T1000 (cell line): ENCODE measurements at places on chromosomes 16 and 17.

DNA sequence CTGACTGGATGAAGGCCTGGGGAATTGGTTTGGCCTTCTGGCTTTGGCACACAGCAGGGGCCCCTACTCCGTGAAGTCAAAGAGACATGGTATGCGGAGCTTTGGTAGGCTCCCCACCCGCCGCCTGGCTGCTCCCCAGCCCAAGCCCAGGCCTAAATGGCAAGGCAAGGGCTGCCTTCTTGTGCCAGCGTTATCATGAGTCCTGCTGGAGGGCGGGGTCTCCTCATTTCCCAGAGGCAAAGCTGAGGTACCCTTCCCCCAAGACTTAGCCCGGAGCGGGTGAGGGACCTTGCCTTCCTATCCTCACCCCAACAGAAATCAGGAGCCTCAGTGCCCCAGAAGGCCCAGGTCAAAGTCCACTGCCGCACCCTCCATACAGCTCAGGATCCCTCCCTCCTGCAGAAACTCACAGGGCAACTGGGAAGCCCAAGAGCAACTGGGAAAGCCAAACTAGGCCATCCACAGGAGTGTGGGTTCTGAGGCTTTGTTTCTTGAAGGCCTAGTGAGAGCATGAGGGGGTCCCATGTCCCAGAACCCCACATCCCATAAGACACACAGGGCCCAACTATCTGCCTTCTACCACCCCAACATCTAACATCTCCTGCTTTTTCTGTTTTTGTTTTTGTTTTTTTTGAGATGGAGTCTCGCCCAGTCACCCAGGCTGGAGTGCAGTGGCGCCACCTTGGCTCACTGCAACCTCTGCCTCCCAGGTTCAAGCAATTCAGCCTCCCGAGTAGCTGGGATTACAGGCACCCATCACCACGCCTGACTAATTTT, 9.3 kb downstream of the PGAP3 start:
- DNase-seq: no peak

- DNase-seq: no peak
Observed at GRCh38 chr17:42647778-42648177, 11.3 kb upstream of the TUBG2 start.

GRCh38 chr16:81410643-81411293, 33.8 kb upstream of the CMIP start:
- no peak for DNase-seq

DNA sequence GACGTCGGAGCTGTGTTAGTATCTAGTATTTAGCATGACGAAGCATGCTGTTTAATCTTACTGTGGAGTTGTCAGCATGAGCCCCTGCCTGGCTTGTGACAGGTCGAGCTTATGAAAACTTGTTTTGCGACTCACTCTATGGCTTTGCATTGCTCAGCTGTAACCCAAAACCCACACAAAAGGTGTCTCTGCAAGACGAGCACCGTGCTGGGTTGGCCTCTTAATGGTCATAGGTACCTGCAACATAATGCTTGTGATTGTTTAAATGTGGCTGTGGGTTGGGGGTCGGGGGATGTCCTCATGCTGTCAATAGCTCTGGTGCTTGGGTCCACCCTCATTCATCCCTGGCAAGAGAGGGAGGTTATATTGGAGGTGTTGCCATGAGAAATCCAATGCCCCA, 5.4 kb downstream of the NTN1 start:
- no peak for DNase-seq

- DNase-seq: no peak
Observed at GRCh38 chr17:1946021-1946932, 78.9 kb downstream of the RTN4RL1 start.

- DNase-seq: no peak
Observed at GRCh38 chr16:71410146-71410545, 31.7 kb downstream of the TLE7 start.

GRCh38 chr17:22512997-22513538, 820.7 kb downstream of the KCNJ18 start:
- DNase-seq: no peak

GRCh38 chr16:759110-759910, 1.2 kb upstream of the MSLN start:
- DNase-seq: no peak

DNA sequence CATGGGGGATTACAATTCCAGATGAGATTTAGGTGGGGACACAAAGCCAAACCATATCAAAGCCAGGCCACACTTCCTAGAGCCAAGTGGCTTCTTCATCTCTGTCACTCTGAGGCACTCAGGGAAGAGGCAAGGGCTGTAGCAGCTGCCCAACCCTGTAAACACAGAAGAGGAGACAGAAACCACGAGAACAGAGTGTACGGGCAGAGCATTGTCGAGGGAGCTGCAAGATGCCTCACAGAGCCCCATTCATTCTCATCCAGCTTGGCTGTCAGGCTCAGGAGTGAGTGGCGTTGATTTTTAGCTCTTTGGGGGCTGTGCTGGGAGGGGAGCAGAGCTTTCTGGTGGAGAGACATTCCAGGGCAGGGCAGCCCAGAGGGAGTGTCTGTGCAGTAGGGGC, 117.2 kb upstream of the SALL1 start:
- no peak for DNase-seq

GRCh38 chr16:86982912-86983311, 334.3 kb downstream of the C16orf95 start:
- no peak for DNase-seq

- DNase-seq: no peak
Observed at GRCh38 chr16:89122322-89122851, 28.7 kb downstream of the ACSF3 start.

- DNase-seq: no peak
Observed at GRCh38 chr16:48334325-48334724, 50.9 kb downstream of the SIAH1 start.

- DNase-seq: peak; percentile 65
Observed at GRCh38 chr17:47837401-47838039, 3.6 kb downstream of the SCRN2 start.

GRCh38 chr17:80743181-80743771, 198.6 kb downstream of the RPTOR start:
- DNase-seq: no peak

DNA sequence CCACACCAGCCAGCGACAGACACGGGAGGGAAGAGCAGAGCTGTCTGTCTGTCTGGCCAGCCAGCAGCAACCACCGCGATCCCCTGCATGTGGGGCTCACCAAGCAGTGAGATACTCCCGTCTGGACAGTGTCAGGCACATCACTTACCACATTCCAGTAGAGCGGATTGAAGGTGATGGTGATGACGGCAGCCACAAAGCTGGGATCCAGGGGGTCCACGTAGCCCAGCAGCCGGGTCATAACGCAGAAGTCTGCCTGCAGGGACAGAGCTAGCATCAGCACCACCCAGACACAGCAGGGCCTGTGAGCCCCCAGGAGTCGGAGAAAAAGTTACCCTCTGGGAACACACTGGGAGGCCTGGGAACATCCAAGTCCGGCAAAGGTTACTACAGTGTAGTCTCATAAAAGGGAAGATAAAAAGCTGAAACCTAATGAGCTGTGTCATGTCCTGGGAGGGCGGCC, 14.7 kb downstream of the PEMT start:
- DNase-seq: no peak

GRCh38 chr16:72404299-72404698, 232.3 kb upstream of the PMFBP1 start:
- no peak for DNase-seq

- no peak for DNase-seq
Observed at GRCh38 chr17:83192161-83192788, 112.9 kb downstream of the METRNL start.

DNA sequence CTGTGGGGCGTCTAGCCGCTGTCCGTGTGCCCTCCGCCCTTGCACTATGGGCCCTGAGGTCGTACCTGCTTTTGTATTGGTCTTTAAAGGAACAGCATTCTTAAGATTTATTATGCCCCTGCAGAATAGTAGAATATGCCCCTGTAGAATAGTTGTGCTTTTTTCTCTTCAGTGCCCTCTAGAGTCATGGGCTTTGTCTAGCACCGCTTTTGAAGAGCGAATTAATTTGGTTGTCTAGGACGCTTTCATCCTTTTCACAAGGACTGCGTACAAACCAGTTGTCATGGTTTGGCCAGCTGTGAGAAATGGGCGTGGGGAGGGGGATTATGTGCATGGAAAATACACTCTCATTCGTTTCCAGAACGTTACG, 621 bp downstream of the CEP95 start:
- no peak for DNase-seq

GRCh38 chr17:78629436-78629995, 52.3 kb upstream of the DNAH17 start:
- DNase-seq: no peak

DNA sequence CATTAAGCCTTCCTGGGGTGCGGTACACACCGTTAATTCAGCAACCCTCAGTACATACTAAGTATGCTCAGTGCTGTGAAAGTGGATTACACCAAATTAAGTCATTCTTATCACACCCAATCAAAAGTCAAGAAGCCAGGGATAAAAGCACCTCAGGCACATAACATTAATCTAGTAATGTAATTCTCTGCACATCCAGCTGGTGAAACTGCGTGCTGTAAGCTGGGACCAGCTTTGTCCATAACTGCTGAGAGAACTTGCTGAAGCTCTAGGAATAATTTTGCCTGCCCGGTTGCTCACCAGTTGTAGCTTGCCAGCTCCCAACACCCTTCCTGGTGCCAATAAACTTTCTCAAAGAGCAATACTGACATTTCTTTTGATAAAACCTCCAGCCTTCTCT, 44.9 kb downstream of the SLC47A1 start:
- no peak for DNase-seq

DNA sequence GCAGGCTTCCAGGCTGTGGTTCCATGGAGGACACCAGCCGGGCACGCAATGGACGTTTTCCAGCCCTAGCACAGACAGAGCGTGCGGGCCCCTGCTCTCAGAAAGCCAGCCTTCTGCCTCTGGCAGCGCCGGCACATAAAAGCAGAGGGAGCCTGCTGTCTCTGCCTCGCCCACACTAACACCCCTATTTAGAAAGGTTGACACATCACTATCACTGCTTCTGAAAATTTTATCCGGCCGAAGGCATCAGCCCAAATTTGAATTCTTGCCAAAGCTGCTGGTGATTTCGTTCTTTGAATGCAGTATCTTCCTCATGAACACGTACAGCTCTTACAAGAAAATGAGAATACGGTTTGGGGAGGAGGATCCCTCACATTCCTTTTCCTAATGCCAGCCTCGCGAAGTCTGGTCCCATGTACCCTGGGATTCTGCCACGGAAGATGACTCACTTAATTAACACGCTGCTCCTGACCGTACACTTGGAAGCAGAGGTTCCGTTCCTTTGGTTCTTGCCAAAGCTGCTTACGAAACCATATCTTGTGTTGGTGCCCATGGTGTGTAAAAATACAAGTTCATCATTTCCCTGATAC, 1.3 kb upstream of the RAB11FIP3 start:
- DNase-seq: peak; percentile 76

DNA sequence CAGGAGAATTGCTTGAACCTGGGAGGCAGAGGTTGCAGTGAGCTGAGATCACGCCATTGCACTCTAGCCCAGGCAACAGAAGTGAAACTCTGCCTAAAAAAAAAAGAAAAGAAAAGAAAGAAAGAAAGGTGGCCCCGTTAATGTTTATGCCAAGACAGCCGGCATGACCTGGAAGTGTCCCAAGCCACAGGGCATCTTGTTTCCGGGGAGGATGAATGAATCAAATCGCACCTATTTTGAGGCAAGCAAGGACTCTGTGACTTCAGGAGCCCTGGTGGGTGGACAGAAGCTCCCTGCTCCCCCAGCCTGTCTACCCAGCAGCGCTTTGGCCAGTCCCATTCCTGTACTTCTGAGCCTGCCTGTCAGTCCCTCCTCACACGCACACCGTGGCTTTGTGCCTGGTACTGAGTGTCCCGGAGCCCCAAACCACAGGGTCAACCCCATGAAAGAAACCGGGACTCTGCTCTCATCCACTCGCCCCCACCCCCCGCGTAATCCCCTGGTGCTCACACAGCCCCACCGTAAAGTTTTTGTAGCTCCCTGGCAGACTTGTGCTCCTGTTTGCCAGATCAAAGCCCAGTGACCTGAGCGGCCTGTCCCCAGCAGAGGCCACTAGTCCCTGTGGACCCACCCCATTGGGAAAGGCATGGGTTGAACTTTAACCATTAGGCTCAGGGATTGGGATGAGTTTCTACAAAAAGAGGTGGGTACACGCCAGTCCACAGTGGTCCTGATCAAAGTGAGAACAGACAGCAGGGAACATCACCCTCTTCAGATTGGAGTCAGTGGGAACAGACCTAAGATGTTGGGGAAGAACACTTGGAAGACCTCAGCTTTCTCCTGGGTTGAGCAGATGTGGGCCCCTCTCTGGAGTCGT, 19.3 kb downstream of the CD2BP2 start:
- DNase-seq: peak; percentile 63

GRCh38 chr16:77406680-77407079, 28.2 kb downstream of the ADAMTS18 start:
- no peak for DNase-seq

DNA sequence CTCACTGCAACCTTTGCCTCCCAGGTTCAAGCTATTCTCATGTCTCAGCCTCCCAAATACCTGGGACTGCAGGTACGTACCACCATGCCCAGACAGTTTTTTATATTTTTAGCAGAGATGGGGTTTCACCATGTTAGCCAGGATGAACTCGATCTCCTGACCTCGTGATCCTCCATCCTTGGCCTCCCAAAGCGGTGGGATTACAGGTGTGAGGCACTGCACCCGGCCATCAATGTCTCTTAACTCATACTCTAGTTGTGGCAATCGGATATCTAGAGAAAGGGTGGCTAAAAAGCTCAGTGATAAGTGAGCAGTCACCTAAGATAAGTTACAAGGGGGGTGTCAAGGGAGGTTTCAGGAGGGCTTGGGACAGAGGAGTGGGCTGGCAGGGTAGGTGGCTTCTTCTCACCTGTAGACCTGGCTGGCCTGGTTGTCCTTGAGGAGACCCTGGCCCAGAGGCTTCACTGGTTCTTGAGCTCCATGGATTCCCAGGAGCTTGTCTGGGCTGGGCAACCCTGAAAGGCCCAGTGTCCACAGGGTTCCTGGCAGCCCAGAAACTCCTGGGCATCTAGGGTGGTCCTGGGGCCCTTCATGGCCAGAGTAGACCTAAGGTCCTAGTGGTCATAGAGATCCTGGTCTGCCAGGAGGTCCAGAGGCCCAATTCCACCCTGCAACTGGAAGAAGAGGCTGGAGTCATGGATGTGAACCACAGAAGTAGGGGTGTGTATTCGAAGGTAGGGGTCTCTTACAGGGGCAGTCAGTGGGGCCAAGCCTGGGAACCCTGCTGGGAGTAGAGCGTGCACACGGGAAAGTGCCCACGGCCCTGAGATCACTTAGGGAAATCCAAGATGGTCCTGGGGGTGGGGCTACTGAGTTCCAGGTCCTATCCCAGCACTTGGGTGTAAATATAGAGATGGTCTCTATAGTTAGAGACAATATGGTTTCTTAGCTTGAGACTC, 12.7 kb upstream of the IGFBP4 start:
- no peak for DNase-seq

GRCh38 chr16:56700195-56700594, 17.9 kb downstream of the MT1X start:
- DNase-seq: no peak

DNA sequence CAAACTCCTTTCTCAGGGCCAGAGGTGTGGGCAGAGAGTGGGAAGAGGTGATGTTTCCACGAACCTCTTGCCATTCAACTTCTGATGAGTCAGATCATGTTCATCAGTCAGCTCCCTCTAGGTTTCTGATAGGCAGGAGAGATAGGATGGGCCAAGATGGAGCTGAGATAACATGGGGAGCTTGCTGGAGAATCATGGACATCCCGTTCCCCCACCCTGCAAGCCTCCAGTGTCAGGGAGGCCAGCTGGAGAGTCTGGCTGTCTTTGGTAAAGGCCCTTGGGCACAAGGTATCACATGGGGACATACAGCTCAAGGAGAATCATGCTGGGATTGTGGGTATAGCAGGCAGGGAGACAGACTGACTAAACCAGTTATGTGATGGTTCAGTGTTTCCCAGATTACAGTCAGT, 136.0 kb upstream of the IRX3 start:
- DNase-seq: no peak
